LoVo (cell line): ENCODE measurements at places on chromosomes 11 and 22.
A peak's percentile ranks its signal among the peaks of the same experiment; 100 is the strongest.

DNA sequence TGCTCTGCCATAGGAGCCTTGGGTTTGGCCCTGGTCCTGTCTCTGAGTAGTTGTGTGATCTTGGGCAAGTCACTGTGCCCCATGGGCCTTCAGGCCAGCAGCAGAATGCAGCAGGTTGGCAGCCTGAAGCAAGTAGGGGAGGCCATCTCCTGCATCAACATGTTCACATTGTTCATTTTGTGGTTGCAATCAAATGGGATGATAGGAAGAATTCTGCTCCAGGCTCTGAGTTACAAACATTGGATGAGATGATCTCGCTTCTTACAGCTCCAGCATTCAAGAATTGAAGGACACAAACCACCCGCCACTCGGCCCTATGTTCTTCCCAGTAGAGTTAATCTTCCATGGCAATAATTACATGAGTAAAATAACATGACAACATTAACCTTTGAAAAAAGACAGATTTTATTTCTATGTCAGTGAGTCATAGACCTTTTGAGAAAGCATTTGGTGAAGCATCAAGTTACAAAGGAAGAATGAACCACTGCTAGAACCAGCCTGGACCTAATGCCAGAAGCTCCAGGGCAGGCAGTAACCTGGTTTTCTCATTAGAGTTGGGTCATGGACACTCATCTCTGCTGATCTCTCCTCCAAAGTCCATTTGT is 308.3 kb upstream of the NCAM1 start:
- no peak for DNase-seq

DNA sequence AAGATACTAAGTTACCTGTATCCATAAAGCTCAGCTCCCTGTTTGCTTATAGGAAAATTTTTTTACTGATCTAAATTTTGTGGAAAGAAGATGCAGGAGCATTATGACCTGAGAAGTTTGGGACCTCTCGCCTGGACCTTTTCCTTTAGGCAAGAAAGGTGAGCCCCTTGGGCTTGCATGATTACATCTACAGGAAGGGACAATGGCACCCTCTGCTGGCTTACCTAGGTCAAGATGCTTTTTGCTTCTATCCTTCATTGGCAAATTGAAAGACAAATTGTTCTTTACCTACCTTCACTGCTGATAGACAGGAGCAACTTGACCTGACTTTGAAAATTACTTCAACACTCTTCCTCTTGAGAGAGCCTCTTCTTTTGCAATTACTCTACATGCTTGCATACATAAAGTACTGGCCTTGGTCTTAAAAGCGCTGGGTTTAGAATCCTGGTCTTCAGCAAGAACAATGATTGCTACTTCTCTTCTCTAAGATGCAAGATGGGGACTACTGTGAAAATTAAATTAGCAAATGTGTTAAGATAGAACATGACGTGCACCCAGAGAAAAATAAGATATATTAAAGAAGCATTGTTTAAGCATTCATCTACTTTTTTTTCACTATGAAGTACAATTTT is 147.2 kb downstream of the TRPC6 start:
- DNase-seq, result peak; percentile 34

GRCh38 chr11:92264350-92264749 is 39.7 kb downstream of the FAT3 start:
- DNase-seq, result no peak

- DNase-seq, result peak; percentile 90
Measured at GRCh38 chr11:61891331-61892084, at the start of gene FADS3. TSS of gene FADS3 (minus strand) at chr11:61891545. CDS start at chr11:61891381, 164 bp downstream.

DNA sequence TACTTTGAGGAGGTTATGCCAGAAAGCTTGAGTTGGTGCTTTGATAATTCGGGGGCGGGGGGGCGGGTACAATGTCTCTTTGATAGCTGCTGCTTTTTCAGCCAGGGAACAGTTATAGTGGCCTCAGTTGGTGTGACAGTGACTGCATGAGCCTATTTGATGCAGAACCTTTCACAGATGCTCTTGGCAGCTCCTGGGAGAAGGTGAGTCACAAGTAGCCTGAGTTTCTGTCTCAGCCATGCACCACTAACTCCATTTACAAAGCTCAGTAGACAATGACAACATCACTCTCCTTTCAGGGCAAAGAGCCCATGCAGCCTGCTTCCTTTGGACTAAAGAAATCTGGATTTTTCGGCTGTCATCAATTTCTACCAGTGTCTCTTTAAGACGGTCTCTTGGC is 42.1 kb upstream of the SEZ6L start:
- no peak for DNase-seq

GRCh38 chr22:41288245-41288946 is 2.4 kb upstream of the RANGAP1 start:
- peak; percentile 85 for DNase-seq

- no peak for DNase-seq
Measured at GRCh38 chr11:7523416-7524210, 9.8 kb downstream of the PPFIBP2 start.

DNA sequence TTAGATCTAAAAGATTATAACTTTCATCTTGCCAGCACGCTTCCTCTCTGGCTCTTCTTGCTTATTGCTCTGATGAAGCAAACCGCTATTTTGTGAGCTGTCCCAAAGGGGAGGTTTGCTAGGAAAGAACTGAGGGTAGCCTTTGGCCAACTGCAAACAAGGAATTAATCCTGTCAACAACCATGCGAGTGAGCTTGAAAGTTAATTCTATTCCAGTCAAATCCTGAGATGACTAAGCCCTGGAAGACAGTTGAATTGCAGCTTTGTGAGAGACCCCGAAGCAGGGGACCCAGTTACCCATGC is 10.3 kb upstream of the RNF141 start:
- DNase-seq, result no peak

DNA sequence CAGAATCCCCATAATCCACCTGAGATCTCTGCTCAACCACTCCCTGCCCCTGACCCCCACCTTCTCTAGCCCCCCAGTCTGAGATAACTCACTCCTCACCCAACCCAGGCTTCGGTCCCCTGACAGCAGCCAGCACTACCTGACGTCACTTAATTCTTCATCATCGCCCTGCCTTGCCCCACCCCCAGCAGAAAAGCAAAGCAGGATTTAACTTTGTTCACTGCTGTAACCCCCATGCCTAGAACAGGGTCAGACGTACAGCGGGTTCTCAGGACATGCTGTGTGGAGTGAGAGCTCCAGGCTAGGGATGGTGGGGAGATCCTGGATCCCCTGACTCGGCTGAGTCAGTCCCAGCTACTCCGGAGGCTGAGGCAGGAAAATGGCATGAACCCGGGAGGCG is 45.8 kb downstream of the ELFN2 start:
- DNase-seq, result no peak

DNA sequence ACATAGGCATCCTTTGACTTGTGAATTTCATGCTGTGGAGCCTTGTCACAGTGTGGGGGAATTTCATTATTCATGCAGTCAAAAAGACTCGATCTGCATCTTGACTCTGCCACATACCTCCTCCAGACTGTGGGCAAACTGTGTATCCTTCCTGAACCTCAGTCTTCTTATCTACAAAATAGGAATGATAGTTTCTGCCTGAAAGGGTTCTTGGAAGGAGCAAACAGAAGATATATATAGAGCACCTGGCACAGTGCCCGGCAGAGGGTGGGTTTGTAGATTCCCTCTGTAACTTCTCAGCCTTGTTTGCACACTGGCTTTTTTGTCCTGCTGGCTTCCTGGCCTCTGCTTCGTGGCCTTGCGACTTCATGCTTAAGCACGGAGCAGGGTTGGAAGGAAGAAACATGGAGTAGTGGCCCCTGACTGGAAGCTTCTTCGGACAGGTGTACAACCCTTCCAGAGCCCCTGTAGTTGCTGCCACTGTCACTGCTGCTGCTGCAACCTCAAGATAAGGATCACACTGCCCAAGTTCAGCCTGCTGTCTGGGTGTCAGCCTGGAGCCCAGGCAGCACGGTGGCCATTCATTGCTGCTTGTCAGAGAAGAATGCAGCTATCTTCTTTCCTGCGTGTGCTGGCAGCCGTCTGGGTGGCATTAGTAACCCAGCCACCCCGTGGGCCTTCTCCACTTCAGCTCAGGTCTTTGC is 106.4 kb downstream of the MICAL2 start:
- no peak for DNase-seq

DNA sequence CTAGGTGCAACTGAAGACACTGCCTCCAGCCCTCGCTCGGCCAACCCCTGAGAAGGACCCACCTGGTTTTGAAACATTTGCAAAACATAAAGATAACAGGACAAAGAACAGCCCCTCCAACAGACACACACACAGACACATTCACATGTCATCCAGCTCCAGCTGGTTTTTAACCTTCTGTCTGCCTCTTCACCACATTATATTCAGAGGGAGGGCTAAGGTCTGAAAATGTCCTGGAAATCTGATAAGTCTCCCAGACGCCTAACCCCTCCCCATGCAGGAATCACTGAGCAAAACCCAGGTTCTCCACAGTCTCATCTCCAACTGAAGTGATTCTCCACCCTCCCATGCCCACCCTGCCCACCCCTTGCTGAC is 29.4 kb downstream of the PACSIN2 start:
- DNase-seq, result no peak

DNA sequence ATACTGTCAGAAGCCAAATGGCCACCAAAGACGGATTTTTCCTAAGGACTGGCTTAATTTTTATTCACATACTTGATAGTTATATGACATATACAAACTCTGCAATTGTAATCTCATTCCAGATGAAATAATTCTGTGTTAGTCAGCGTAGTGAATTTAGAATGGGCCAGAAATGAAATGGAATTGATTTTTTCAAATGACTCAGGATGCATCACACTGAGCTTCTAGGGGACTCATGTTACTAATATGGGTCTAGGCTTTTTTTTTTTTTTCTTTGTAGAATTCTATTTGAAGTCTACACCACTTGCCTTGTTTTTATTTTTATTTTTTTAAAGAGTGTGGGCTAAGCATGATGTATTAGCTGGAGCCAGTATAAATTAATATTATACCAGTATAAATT is 62.7 kb downstream of the SPECC1L start:
- no peak for DNase-seq
